ENCODE measurements at places on chromosomes 5 and 9. TPM values are rescaled to one million over a fixed set of nuclear protein-coding genes. Genes with fewer than 3 reads are reported as not detected.

FCN2 gene
- total RNA-seq: not detected

PLAC8L1 gene
- not detected for total RNA-seq

GPR151 gene
- not detected for total RNA-seq

HINT2 gene
- total RNA-seq: 101 TPM

MSX2 gene
- total RNA-seq: 6.4 TPM

WDR31 gene
- 1.1 TPM for total RNA-seq

ENTREP1 gene
- total RNA-seq: 0.48 TPM

DDX4 gene
- total RNA-seq: 0.02 TPM

NAIF1 gene
- total RNA-seq: 8.4 TPM

PCDHB15 gene
- total RNA-seq: 0.05 TPM

INSL4 gene
- 15.8 TPM for total RNA-seq

LHX2 gene
- total RNA-seq: 4.7 TPM

SLU7 gene
- total RNA-seq: 45.2 TPM

CREBRF gene
- total RNA-seq: 1.6 TPM

RFX3 gene
- 1.9 TPM for total RNA-seq

SPATA31A1 gene
- not detected for total RNA-seq

SPINK4 gene
- total RNA-seq: not detected

SPATA31E1 gene
- not detected for total RNA-seq

DMRT2 gene
- total RNA-seq: not detected

HRCT1 gene
- not detected for total RNA-seq

GADD45G gene
- 0.33 TPM for total RNA-seq

PTCD2 gene
- 10.9 TPM for total RNA-seq

TAF11L8 gene
- not detected for total RNA-seq

SLC27A6 gene
- total RNA-seq: not detected

SPEF2 gene
- total RNA-seq: 1.9 TPM

KIF4B gene
- total RNA-seq: not detected

TRIM36 gene
- total RNA-seq: 1.7 TPM

AFAP1L1 gene
- total RNA-seq: 6.3 TPM

CDKN2A gene
- not detected for total RNA-seq

TAF1L gene
- not detected for total RNA-seq

TLR4 gene
- total RNA-seq: 0.34 TPM

MELK gene
- 78.3 TPM for total RNA-seq

OR13C2 gene
- not detected for total RNA-seq

DMRT3 gene
- total RNA-seq: not detected

ISL1 gene
- total RNA-seq: 0.09 TPM

APBA1 gene
- 0.10 TPM for total RNA-seq

PCDHB1 gene
- total RNA-seq: not detected

SHISAL2B gene
- total RNA-seq: not detected

C1QTNF3 gene
- total RNA-seq: not detected

IFNK gene
- not detected for total RNA-seq

FAM13B gene
- total RNA-seq: 15.8 TPM

C9 gene
- not detected for total RNA-seq

Measured in A549 treated with CpdA at 1 μM for 4 hours (cell line).